ENCODE measurements at places on chromosomes 2 and 18. TPM values are rescaled to one million over a fixed set of nuclear protein-coding genes. Genes with fewer than 3 reads are reported as not detected.

DNA sequence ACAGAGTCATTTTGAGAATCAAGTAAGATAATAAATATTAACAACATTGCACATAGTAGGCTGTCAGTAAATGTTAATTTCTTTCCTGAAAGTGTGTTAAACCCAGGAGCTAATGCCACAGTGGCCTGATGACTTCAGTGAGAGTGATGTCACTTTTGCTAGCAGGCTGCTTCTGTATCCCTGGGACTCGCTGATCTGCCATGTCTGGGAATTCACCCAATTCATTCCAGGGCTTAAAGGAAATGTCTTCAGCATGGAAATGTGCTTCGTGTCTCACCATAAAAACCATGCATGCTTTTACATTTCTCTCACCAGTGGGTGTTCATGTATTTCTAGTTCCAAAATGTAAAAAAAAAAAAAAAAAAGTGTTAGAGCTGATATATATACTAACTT lies 56.8 kb upstream of the MAPRE3 start:
- no peak for DNase-seq

- no peak for DNase-seq
Observed at GRCh38 chr2:9592699-9593098, 37.1 kb upstream of the ADAM17 start.

- DNase-seq: no peak
Observed at GRCh38 chr2:108643261-108643849, 75.9 kb upstream of the RANBP2 start.

DNA sequence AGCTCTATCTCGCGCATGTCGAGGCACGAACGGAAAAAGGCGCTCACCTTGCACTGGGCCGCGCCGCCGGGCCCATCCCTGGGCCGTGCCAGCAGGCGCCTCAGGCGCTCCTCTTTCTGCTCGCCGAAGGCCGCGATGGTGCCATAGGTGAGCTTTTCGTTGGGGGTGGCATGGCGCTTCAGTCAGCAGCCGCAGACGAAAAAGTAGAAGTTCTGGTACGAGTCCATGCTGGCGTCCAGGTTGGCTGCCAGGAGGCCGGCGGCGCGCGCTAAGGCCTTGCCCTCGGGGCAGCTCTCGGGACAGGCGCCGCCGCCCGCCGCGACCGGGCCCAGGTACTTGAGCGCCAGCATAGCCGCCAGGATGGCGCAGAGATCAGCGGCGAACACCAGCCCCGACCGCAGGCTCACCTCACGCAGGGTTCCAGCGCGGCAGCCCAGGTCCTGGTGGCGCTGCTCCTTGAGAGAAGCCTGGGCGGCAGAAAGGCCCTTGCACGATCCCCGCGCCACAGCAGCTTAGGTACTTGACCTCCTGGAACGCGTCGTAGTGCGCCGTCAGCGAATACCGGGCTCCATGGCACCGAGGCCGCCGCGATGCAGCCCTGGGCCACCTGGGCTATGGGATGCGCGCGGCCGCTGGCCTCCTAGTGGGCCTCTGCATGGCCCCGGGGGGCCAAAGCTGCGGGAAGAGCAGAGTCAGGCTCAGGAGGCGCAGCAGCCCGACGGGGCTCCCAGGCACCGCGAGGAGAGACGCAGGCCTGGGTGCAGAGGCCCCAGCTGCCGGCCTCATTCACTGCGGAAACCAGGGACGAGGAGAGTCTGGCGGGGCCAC lies 12.8 kb downstream of the ALPG start:
- DNase-seq: no peak

GRCh38 chr2:215876937-215877238 lies 136.5 kb downstream of the MREG start:
- DNase-seq: no peak

DNA sequence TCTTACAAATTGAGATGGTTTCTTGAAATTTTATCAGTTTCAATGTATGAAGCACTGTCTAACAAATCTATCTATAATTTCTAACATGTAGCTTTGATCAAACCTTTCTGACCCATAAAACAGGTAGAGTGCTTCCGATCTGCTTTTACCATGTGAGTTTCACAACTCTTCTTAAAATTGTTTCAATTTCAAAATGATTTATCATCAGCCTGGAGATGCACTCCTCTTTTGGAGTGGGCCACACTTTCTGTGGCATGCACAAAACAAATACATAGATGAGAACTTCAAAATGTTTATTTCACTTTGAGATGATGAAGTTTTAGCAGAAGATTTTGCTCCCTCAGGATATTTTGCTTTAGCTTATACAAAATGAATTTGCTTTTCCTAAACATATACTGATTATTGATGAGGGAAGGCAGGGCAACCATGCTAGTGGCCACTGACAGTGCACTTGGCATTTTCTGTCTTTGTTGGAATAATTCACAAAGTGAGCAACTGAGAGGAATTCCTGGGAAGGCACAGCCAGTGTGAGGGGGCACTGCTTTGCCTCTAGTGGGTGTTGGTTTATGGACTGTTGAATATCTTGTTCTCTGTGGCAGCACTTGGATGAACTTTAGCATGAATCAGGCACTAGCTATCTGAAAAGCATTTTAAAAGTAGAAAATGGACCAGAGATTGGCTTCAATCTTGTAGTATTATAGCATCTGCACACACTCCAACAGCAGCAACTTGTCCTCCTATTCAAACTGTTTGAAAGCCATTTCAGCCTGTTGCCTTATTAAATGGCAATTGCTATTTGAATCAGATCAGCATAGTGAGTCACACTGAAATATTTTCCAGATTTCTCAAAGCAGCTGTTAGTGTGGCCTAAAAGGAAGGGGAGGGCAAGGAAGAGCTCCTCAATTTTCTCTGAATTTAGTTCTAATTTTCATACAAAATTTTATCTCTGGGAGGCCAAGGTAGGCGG lies 193.2 kb downstream of the CCDC85A start:
- DNase-seq: no peak

Gene STPG4
- total RNA-seq: not detected

Gene PPP3R1
- total RNA-seq: 70.0 TPM

Gene SERPINB13
- not detected for total RNA-seq

Gene UGT1A5
- not detected for total RNA-seq

Gene TSPYL6
- 8.8 TPM for total RNA-seq

Gene FAM237A
- total RNA-seq: not detected

Gene REG3G
- total RNA-seq: 0.22 TPM

Gene ANKRD30BL
- total RNA-seq: not detected

Gene DCAF17
- total RNA-seq: 29.3 TPM

All from K562 (cell line).